CD8-positive, alpha-beta T cell (primary cell): ENCODE measurements at places on chromosomes 16 and 17.

- peak; percentile 8 for DNase-seq
Measured at GRCh38 chr17:44438636-44439035, 49.2 kb upstream of the ITGA2B start.

DNA sequence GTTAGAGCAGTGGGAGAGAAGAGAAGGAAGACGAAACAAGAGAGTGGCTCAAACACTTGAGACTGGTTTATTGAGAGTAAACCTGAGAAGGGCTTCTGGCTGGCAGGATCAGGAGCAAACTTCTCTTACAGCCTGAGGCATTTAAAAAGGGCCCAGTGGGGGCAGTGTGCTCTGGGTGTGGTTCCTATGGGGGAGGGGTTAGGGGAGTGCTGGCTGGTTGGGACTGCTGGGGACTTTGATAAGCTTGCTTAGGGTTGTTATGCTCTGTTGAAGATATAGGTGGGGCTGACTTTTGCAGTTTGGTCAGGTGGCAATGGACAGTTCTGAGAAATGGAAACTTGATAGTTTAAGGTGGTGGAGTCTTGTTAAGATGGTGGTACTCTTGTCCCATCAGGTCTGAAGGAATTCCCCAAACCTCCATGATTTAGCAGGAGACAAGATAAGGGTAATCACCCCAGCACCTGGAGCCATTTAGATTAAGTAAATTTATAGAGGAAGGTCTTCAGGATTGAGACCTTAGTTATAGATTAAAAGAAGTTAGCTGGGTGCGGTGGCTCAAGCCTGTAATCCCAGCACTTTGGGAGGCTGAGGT lies 79.3 kb downstream of the EMP2 start:
- DNase-seq: no peak

GRCh38 chr17:77948690-77949114 lies 9.8 kb upstream of the TNRC6C start:
- no peak for DNase-seq

GRCh38 chr17:1031711-1032110 lies 34.8 kb downstream of the TIMM22 start:
- DNase-seq: no peak

GRCh38 chr16:9000664-9001063 lies 37.0 kb upstream of the USP7 start:
- DNase-seq: no peak

DNA sequence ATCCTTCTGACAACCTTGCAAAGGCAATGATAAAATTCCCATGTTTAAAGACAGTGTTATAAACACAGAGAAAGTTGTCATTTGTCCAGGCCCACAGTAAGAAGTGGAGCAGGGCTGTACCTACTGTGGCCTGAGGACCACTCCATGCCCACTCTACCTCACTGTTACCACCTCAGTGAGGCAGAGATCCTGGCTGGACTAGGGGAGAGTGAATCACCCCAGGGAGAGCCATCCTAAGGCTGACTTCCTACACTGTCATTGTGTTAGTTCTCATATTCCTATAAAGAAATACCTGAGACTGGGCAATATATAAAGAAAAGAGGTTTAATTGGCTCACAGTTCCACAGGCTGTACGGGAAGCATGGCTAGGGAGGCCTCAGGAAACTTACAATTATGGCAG lies 228.8 kb upstream of the HSBP1 start:
- no peak for DNase-seq

- no peak for DNase-seq
Measured at GRCh38 chr17:77327181-77327565, 186.4 kb downstream of the SEC14L1 start.

GRCh38 chr17:62111562-62112171 lies 46.6 kb upstream of the MED13 start:
- no peak for DNase-seq

DNA sequence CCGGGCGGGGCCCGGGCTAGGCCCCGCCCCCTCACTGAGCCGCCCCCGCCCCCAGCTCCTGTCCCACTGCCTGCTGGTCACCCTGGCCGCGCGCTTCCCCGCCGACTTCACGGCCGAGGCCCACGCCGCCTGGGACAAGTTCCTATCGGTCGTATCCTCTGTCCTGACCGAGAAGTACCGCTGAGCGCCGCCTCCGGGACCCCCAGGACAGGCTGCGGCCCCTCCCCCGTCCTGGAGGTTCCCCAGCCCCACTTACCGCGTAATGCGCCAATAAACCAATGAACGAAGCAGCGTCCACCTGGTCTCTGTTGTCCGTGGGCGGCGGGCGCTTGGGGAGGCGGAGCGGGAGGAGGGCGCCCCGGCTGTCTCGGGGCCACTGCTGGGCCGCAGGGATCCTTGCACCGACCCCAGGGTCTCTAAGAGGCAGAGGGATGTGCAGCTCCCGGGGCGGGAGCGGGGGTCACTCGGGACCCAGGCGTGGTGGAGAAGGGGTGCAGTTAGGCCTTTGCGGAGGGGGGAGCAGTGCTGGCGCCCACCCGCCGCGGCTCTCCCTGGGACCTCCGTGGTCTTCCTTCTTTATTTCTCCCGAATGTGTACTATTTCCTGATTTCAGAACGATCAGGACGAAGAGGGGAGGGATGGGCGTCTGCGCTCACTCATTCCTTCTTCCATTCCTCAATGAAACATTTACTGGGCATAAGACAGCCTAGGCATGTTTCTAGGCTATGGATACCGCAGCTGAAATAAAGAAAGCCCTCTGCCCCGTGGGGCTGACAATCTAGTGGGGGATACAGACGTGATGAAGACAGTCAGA lies 2.0 kb downstream of the HBZ start:
- no peak for DNase-seq

DNA sequence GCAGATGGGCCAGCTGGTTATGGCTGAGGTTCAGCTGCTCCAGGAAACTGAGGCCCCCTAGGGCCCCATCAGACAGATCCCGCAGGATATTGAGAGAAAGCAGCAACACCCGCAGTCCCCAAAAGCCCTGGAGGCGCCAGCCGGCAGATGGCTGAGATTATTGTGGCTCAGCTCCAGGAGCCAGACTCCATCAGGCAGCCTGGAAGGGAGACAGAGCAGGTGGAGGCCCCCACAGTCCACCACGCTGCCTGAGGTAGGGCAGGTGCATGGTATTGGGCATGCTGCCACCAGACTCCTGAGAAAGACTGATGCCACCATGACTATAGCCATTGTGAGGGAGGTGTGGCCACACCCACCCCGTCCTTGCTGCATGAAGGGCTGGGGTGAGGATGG lies 9.5 kb upstream of the TMEM101 start:
- no peak for DNase-seq

GRCh38 chr16:29649588-29650494 lies 13.2 kb upstream of the SPN start:
- no peak for DNase-seq

GRCh38 chr17:65121916-65122806 lies 15.0 kb upstream of the RGS9 start:
- no peak for DNase-seq

DNA sequence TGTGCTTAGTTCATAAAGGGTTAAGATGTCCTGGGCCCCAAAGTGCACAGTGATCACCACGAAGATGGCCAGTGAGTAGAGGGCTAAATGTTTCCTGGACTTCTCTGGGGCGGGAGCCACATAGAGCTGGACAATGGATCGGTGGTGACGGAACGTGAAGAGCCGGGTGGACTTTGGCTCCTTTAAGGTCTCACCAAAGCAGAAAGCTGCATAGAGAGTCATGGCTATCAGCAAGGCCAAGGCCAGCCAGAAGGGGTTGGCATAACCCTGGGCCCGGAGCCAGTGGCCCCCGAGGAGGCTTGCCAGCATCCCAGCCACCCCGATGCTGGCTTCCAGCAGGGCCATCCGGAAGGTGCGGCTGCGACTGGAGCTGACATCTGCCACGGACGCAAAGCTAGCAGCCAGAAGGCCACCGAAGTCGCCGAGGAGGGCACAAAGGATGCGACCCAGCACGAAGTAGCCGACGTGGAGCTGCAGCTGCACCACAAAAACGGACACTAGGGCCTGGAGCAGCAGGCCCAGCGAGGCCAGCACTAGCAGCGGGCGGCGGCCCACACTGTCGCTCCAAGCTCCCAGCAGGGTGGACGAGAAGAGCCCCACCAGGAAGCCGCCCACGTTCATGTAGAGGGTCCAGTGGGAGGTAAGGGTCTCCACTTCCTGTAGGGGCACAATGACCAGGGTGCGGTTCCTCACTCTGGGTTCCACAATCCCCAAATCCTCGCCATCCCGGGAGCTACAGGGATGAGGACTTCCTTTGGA lies 1.0 kb downstream of the SLC46A1 start:
- DNase-seq: no peak

GRCh38 chr16:77781091-77781490 lies 7.3 kb upstream of the VAT1L start:
- DNase-seq: no peak

DNA sequence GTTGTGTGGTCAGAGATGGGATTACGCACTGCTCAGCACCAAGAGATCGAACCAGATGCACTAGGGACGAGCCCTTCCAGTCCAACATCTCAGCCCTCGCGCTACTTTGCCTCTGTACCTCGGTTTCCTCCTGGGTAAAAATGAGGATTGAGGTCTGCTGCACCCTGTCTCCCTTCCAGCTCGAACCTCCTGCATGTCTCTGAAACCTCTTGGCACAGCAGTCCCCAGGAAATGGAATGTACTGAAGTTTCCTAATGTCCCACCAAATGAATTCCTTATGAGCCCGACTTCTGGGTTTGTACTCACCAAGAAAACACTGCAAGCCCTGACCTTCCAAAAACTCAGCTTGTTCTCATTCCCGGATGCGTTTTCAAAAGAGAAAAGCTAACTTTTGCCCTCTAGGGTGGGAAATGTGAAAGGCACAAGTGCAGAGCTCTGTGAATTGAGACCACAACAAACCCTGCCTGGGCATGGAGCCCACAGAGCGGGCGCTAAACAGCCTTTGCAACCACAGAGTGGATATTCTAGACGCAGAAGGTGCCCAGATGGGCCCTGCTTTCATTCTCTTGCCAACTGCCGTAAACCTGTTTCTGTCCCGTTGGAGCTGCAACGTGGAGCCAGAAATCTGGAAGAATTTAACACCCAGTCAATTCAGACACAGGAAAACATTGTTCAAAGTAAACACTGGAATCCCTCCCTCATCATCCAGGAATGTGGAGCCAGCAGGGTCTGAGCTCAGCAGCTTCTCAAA lies 10.3 kb downstream of the CDRT4 start:
- no peak for DNase-seq

GRCh38 chr17:58556833-58557250 lies 42.4 kb upstream of the MTMR4 start:
- no peak for DNase-seq

- DNase-seq: no peak
Measured at GRCh38 chr17:19978805-19979211, 1.2 kb upstream of the AKAP10 start.

DNA sequence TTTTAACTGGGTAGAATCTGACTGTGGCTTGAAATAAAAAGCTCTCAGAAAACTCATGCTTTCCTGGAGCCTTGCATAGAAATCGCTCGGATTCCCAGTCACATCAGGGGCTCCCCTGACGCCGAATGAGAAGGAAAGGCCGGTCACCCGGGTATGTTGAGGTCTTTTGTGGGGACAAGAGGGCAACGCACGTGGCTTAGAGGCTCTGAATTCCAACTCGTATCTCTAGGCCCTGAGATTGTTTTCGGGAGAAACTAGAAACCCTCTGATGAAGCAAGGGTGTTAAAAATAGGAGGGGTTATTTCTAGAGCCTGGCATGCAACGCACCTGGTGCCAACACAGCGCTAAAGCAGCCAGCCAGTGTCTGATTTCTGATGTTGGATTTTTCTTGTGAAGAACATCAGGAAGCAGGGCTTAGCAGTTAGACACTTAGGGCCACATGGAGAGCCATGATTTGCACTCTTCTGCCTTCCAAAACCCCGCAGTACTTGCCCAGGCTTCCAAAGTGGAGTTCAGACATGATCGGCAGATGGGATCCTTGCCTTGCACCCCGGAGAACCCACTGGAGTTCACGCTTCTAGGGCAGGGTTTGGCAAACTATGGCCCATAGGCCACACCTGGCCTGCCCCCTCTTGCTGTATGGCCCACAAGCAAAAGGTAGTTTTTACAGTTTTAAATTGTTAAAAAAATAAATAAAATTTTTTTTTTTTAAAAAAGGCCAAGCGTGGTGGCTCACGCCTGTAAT lies 12.6 kb downstream of the CACNG1 start:
- no peak for DNase-seq

DNA sequence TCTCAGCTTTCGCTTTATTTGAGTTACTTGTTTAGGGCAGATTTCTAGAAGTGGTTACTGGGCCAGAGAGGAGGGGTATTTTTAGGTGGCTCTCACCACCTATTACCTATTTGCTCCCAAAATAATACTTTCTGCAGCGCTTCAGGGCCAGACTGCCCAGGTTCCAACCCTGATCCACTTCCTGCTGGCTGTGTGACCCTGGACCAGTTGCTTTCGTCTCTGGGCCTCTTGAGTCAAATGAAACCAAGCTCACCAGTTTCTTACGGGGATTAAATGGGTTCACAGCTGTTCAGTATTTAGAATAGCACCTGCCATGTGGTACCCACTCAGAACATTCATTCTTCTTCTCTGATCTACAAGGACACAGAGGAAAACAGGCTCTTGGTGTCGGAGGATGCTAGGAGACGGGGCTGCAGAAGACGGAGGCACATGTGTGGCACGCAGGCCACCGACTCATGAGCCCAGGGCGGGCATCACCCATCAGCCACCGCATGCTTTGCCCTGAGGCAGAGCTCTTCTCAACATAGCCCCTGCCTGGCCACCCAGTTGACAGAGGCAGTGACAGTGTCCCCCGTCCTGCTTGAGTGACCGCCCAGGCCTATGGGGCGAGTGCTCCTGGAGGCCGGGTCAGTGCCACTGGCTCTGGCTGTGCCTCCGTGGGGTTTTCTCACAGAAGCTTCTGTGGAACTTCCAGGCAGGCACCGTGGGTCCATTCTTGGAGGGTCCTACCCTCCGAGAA lies 149.0 kb upstream of the PLCG2 start:
- DNase-seq: no peak

GRCh38 chr17:10754861-10755591 lies 25.2 kb upstream of the TMEM220 start:
- DNase-seq: no peak

GRCh38 chr17:3803308-3803640 lies 2.3 kb upstream of the ITGAE start:
- DNase-seq: no peak

DNA sequence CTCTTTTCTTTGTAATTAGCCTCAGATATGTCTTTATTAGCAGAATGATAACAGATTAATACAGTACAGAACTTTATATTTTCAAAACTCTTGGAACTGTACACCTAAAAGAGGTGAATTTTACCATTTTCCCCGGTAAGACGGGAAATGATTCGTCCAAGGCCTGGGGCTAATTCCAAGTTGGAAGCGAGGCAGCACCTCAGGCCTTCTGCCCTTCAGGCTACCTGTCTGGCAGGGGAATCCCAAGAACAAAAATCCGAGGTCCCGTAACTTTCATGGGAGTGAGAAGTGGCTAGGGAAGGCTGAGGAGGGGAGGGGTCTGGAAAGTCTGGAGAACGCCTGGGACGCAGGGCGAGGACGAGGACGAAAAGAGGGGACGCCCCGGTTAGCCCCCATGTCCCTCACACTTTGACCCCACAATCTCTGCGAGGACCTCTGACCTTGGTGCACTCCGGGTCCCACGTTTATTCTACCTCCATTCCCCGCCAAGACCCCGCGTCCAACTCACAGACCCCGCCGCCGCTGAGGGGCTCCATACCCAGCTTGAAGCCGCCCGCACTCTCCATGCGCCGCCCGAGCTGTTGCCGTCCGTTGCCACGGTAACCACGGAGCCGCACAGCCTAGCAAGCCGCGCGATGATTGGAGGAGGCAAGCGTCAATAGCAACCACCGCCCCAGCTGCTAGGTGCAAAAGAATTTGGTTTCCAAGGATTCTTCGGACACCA lies at the start of gene HYDIN:
TSS of gene HYDIN (minus strand) at position 601 of the 724 bp plus-strand sequence. CDS start 43,827 bp downstream, outside the sequence.
- DNase-seq: no peak
